Left kidney (tissue), 8 donors: ENCODE measurements at places on chromosomes 12 and 14. TPM values are rescaled to one million over a fixed set of nuclear protein-coding genes. Genes with fewer than 3 reads are reported as not detected.

Gene TWF1
- polyA plus RNA-seq = 80.3 TPM

Gene NR1H4
- polyA plus RNA-seq = 15.0 TPM

Gene BCL11B
- 2.7 TPM for polyA plus RNA-seq

Gene MYL6B
- polyA plus RNA-seq = 155 TPM

Gene SEC23A
- 71.0 TPM for polyA plus RNA-seq

Gene ANKS1B
- polyA plus RNA-seq = 4.8 TPM

Gene GARIN6
- polyA plus RNA-seq = not detected

Gene E2F7
- 12.2 TPM for polyA plus RNA-seq

Gene PTPRR
- 0.60 TPM for polyA plus RNA-seq

Gene TBPL2
- 0.08 TPM for polyA plus RNA-seq

Gene KRT7
- 56.5 TPM for polyA plus RNA-seq

Gene FAM90A1
- 3.8 TPM for polyA plus RNA-seq

DNA sequence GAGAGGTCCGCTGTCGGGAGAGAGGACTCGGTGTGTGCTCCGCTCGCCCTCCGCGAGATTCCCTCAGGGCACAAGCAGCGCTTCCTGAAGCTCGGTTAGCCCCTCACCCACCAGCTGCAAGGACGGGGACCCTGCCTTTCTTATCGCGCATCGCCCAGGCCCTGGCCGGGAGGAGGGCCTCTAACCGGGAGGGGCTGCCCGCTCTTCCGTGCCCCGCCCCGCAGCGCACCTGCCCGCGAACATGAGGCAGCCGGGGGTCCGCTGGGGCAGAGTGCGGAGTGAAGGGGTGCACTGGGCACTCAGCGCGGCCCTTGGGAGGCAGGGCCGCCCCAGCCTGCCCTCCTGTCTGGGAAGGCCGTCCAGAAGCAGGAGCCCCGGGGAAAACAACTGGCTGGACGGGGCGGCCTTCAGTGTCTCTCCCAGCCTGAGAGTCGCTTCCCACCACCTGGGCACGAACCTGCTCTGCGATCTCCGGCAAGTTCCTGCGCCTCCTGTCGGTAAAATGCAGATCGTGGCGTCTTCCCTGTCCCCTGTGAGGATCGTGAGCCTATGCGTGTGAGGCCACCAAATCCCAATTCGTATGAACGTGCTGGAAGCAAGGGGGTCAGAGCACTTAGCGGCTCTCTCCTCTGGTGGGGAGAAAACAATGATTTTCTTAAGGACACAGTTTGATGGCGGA, 28.0 kb upstream of the ADIPOR2 start:
- peak; percentile 49 for DNase-seq

GRCh38 chr12:65093606-65094005, 27.5 kb downstream of the WIF1 start:
- no peak for DNase-seq

GRCh38 chr12:10361084-10361483, 28.8 kb downstream of the KLRK1 start:
- DNase-seq = no peak

DNA sequence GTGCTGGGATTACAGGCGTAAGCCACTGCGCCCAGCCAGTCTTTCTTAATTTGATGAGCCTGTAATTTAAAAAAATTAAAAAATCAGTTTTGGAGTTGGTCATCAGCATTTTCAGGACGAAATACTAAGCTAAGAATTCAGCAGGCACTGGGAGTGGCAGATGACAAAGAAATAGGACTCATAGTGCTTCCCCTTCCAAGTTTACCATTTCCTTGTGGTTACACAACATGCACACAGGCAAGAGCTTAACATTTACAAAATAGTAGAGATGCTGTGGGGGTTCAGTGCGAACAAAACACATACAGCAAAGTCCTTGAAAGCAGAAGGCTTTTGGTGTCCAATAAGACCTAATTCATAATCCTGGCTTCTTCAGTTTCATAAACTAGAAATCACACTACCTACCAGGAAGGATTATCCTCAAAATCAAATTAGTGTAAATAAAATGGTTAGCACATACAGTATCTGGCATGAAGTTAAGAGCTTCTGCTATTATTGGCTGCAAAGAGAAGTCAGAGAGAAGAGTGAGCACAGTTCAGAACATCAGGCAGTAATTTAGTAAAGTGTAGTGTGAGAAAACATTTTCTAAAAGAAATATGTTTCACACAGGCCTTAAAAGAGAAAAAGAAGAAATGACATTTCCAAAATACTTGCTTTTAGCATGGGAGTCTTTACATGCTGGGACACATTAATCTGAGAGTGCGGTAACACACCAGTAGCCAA, 22.2 kb upstream of the KIF21A start:
- no peak for DNase-seq

- no peak for DNase-seq
Measured at GRCh38 chr12:52699373-52699772, 4.0 kb downstream of the KRT77 start.

DNA sequence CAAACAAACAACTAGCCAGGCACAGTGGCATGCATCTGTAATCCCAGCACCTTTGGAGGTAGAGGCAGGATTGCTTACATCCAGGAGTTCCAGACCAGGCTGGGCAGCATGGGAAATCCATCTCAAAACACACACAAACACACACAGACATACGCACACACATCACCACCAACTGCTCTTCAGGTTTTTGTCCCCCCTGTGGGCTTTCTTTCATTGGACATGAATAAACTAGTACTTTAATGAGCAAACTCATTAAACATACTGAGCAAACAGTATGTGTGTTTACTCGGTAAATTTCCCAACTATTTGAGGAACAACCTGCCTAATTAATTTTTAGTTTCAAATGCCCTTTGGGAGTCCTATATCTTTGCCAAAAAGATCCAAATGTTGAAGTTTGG, 10.1 kb upstream of the RASSF3 start:
- DNase-seq = no peak

- peak; percentile 52 for DNase-seq
Measured at GRCh38 chr14:50061664-50062437, 54.5 kb downstream of the VCPKMT start.

DNA sequence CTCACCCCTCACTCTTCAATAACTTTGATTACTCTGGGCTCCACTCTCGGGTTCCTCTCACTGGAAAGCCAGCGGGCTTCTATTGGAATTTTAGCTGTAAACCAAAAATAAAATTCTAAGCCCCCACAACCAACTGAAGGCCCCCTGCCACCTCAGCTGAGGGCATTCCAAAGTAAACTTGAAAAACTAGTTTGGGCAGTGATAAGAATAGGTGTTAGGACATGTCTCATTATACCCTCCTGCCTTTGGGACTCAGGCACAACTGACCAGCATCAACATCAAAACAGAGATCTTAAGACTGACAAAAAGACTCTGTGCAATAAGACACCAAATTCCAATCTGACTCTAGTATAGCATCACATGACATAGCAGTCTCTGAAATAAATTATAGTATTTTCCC, 11.9 kb upstream of the TSPAN9 start:
- DNase-seq = no peak

DNA sequence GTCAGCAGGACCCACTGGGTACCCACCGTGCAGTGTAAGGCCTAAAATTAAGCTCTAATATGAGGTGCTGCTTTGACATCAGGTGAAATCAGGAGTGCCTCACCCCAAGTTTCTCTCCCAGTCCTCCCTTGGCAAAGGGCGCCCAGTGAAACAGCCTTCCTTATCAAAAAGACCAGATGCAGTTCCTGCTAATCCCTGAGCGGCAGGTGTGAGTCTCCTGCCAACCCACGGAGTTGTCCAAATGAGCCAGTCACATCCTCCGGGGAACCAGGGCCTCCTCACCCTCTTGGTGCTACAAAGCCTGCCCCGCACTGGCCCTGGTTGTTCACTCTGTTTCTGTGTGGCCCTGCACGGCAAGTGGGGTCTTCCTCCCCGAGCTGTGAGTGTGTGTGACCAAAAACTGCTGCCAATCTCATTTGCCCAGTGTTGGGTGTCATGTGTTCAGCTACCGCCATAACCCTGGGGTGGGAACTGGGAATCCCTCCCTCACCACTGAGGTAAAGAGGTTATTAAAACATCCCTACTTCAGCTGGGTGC, 20.2 kb upstream of the P2RX4 start:
- no peak for DNase-seq

DNA sequence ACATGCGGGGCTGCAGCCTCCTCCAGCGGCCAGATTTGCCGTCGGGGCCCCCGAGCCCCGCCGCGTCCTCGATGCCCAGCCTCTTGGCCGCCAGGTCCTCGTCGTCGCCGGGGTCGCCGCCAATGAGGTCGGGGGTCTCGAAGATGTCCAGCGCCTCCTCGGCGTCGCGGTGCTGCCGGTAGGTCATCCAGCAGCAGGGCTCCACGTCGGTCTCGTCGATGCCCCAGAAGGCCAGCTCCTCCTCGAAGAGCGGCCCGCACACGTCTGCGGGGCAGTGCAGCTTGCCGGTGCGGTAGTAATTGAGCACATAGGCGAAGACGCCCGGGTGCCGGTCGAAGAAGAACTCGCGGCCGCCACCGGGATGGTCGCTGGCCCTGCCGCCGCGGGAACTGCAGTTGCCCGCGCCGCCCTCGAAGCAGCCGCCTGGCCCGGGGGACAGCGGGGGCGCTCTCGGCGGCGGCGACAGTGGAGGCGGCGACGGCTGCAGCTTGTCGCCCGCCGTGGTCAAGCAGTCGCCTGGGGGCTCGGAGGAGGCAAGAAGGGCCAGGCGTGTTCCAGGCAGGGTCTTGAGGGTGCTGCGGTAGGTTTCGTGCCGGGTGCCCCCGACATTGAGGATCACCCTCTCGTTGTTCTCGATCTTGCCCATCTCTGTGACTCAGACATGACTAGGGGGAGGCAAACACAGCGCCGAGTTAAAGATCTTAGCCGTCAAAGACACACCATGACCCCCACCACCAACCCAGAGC, 2.1 kb downstream of the KCNC2 start:
- DNase-seq = no peak

GRCh38 chr14:101350021-101350420, 211.3 kb upstream of the DIO3 start:
- no peak for DNase-seq

GRCh38 chr12:51118706-51119105, 35.3 kb upstream of the CSRNP2 start:
- DNase-seq = no peak

DNA sequence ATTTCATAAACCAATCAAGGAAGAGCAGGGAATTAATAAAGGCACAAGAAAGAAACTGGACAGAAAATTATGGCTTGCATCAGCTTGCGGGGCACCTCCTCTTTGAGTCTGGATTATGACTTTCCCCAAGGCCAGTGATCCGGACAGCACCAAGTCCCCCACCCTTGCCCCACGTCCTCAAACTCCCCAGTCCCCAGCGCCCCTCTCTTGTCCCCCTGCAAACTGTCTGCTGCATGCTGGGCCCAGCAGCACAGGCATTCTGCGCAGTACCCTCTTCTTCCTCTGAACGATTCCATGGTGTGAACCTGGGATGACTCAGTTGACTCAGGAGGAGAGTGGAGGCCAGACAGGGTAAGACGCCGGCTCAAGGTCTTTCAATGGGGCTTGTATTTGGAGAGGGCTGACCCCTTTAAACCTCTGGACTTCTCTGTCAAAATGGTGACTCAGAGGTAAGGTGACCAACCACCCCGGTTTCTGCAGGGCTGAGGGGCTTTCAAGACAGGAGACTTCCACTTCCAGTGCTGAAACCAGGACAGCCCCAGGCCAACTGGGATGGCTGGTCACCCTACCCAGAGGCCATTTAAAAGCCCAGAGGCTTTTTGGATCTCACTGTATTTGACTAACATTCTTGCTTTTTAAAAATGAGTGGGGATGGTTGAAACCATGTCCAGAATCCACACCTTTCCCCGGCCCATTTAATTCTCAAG, 13.5 kb downstream of the C14orf132 start:
- DNase-seq = no peak

DNA sequence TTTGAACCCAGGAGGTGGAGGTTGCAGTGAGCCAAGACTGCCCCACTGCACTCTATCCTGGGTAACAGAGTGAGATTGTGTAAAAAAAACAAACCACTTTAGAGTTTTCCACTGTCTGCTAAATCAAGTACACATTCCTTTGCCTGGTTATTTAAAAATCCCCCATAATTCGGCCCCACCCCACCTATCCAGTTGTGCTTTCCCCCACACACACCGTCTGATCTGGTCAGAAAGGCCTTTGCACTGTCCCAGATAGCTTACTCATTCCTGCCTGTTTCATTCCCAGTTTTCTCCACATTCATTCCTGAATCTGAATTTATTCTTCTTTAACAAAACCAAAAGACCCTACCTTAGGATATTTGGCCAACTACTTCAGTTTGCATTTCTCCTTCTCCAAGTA, 29.5 kb downstream of the NINJ2 start:
- no peak for DNase-seq

GRCh38 chr12:68303850-68304249, 28.3 kb downstream of the MDM1 start:
- no peak for DNase-seq

DNA sequence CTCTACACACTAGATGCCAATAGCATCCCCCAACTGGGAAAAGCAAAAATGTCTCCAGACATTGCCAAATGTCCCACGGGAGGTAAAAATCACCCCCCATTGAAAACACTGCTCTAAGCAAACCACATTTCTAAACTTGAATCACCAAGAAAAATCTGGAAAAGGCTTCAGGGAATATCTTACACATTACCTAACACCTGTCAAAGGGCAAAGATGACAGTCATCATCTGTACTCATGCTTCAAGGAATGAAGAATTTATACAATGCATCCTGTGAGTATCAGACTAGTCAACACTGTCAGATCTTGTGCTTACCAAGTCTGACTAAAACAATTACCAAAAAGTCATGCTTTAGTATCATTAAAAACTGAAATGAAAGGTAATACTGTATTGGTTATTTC, 161.6 kb upstream of the SOX5 start:
- no peak for DNase-seq

- no peak for DNase-seq
Measured at GRCh38 chr12:20469756-20470155, 101.4 kb downstream of the PDE3A start.

DNA sequence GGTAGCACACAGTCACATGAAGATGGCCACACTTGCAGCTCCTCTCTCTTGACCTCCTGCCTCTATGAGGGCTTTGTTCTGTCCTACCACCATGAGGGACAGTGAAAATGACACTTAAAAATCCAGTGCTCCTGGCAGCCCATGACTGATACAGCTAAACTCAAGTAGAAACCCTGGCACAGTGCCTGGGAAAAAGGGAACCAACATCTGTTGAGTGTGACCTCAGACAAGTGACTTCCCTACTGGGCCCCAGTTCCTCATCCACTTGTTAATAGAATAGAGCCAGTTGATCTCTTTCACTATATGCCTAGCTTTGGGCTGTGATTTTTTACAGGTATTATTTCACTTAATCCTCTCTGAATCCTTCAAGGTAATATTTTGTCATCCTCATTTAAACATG, 4.8 kb downstream of the GUCY2C start:
- DNase-seq = no peak

GRCh38 chr12:81170072-81170471, 92.2 kb downstream of the ACSS3 start:
- no peak for DNase-seq

GRCh38 chr12:27123642-27124041, 41.3 kb upstream of the C12orf71 start:
- no peak for DNase-seq

DNA sequence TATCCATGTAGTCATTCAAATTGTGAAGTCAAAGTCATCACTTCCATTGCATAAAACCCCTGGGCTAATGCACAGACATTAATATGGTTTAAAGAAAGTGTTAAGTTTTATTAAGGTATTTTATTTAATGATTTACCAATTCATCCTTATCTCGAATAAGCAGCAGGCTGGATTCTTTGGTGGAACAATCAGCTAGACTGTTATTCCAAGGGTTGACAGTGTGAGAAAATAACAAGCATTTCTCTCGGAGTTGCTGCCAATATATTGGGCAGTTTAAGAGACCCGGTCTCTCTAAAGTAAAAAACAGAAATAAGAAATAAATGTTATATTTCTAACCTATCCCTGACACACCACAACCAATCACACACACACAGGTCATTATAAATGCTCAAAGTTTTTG, 9.4 kb downstream of the KLRB1 start:
- no peak for DNase-seq

- DNase-seq = no peak
Measured at GRCh38 chr14:54642801-54643695, 76.1 kb downstream of the SAMD4A start.
